ENCODE measurements at places on chromosomes 12 and 14.
A peak's percentile ranks its signal among the peaks of the same experiment; 100 is the strongest.

DNA sequence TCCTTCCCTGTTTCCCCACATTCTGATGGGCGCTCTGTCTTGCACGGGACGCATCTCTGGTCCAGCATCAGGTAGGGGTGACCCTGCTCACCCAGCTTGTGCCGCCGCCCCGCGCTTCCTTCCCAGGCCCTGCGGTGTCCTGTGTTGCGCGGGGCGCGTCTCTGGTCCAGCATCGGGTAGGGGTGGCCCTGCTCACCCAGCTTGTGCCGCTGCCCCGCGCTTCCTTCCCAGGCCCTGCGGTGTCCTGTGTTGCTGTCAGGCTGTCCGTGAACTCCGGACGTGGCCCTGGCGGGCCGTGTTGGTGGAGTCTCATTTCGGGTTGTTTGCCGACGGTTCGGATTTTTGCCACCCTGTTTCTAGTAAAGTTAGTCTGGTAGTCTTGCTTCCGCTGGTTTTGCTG is 6.8 kb downstream of the FBRSL1 start:
- no peak for DNase-seq

DNA sequence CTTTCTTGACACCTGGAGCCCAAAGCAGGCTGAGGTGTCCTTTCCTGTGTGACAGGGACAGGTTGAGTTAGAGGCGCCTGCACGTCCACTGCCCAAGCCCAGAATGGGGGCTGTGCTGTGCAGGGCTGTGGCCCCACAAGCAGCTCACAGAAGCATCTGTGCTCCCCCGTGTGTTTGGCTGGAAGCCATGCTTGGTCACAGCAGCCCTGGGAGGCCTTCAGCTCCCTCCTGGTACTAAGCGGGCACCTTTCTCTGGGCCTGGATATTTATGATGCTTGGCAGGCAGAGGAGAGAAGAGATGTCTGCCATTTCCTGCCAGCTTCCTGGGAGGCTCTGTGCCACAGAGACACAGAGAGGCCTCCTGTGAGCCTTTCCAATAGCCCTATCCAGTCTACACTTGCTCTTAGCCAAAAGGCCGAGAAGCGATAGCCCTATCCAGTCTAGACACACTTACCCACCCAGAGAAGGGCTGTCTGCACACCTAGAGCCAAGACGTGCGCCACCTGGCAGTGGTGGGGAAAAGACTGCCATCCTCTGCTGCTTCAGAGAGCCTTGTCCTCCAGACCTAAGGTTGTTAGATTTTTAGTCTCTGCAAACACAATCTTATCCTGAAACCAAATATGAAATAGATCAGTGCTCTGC is 117.4 kb downstream of the GCH1 start:
- no peak for DNase-seq

DNA sequence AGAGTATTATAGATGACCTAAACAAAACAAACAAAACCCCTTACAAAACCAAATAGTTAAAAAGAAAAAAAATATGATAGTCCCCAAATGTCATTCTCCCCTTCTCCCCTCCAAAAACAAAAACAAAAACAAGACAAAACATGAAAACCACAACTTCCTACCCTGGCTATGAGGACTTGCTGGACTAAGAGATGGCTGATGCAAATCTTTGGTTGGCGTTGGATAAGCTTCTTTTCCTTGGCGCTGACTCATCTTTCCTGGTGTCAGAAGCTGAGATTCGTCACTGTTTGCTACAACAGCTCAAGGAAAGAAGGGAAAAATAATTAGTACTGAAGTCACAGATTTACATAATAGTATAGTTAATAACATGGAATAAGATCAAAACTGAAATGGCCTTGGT is 102.5 kb upstream of the BBS10 start:
- DNase-seq: no peak

- DNase-seq: no peak
Measured at GRCh38 chr12:6528539-6529235, 5.6 kb upstream of the GAPDH start.

- no peak for DNase-seq
Measured at GRCh38 chr12:132427999-132428935, 61.7 kb upstream of the FBRSL1 start.

DNA sequence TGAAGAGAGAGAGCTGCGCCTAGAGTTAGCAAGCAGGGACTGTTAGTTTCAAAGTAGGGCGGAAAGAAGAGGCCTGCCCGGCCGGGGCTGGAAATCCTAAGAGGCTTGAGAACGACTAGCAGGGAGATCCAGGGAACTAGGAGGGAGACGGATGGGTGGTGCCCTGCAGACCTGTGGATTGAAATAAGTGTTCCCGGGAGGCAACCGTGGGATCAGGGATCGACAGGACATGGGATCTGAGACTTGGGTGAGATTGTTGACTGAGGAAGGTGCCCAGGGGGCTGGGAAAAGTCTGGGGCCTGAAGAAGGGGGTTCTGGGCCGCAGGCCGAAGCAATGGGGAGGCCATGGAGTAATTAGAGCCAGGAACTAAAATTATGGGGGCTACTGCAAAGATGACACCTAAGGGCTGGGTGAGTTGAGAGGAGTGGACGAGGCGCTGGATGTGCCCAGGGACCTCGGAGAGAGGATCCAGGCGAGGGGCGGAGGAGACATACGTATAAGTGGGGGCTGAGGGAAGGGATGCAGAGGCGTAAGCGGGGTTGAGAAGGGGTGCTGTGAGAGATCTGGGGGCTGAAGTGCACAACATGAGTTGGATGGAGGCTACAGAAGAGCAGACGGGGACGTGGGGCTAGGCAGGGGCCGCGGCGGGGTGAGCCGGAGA is 635 bp downstream of the LTA4H start:
- no peak for DNase-seq

DNA sequence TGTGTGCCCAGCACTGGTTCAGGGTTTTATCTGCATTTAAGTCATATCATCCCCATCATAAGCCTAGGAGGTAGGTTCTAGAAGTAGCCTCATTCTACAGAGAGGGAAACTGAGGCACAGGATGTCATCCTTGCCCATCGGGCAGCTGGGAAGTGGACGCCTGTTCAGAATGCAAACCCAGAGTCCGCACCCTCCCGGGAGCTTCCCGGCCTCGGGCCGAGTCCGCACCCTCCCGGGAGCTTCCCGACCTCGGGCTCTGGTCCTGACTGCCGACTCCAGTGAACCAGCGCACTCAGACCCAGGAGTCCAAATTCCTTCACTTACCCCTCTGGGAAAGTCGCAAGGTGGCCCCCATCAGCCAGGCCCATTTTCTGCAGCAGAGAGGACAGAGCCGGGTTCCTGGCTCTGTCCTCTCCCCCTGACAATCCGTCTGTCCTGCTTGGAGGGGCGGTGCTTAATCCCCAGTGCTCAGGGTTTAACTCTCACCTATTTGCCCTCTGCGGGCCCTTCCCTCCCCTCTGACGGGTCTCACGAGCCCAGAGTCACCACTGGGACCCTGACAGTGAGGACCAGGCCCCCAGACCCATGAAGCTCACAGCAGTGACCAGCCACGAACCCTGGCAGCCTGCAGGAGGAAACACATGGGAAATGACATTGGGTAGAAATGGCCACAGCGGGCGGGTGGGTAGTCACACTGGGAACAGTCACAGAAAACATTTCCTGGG is 141.9 kb downstream of the PIWIL1 start:
- no peak for DNase-seq

- no peak for DNase-seq
Measured at GRCh38 chr12:18135509-18135908, 45.5 kb upstream of the RERGL start.

GRCh38 chr12:100375038-100375735 is 18.3 kb downstream of the SLC17A8 start:
- no peak for DNase-seq

- DNase-seq: no peak
Measured at GRCh38 chr12:123243671-123244262, 10.5 kb downstream of the MTRFR start.

DNA sequence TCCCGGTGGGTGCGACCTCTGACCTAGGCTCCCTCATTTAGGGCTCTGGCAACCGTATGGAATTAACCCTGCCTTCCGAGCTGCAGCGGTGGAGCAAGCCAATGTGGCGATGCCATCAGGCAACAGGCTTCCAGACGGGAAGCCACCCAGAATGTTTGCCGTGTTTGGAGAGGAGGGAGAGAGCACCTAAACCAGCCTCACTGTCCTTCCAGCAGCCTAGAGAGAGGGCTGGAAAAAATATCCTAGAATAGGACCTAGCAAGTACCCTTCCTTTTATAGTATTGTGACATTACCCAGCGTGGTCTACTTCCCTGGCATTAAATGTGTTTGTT is 287 bp upstream of the SLC2A13 start:
- DNase-seq: no peak

DNA sequence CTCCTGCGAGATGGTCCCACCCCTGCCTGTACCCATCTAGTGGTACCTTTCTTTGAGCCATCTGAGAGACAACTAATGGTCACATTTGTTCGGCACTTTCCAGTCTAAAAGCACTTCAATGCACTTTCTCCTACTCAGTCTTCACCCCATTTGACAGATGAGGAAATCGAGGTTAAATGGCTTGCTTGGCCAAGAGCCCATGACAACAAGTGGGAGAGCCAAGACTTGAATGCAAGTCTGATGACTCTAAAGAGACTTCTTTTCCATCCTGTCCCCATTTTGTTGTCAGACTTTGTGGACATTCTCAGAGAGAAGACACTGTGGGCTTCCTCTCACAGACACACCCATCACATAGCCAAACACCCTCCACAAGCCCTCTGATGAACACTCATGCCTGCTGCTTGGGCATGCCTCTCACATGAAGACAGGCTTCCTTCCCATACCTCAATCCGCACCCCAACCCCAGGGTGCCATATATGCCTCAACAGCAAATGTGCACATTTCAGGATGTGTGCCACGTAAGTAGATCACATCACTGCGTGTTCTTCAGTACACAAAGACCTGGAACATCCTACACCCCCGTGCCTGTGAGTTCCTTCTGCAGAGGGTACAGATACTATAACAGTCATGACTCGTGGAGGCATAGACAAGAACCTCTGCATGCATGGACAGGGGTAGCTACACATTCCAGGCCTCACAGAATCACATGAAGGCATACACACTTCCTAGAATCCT is 805 bp downstream of the MYH7 start:
- no peak for DNase-seq

- no peak for DNase-seq
Measured at GRCh38 chr14:104634886-104635570, 30.5 kb upstream of the TMEM179 start.

DNA sequence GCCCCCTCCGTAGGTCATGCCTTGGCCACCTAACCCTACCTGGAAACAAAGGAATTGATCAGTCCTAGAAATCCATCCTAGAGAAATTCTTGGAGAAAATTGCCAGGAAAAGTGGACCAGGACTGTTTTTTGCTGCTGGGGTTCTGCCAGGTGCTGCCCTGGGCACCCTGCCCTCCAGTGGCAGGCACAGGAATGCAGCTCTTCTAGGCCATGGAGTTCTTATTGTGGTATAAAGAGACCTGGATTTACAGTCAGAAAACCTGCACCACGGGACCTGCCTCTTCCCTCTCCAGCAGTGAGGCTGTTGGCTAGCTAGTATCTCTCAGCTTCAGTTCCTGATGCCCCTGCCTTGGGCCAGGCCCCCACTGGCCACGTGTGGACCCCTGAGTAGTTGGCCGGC is 59.7 kb downstream of the SLC24A4 start:
- DNase-seq: no peak

GRCh38 chr12:122078141-122079032 is at the start of gene MLXIP:
Gene MLXIP (plus strand): TSS chr12:122078756. CDS start chr12:122078854, 98 bp downstream.
- DNase-seq: peak; percentile 55

- no peak for DNase-seq
Measured at GRCh38 chr12:111780166-111780565, 13.4 kb downstream of the ALDH2 start.

GRCh38 chr12:131987552-131987951 is 37.8 kb downstream of the EP400 start:
- no peak for DNase-seq

DNA sequence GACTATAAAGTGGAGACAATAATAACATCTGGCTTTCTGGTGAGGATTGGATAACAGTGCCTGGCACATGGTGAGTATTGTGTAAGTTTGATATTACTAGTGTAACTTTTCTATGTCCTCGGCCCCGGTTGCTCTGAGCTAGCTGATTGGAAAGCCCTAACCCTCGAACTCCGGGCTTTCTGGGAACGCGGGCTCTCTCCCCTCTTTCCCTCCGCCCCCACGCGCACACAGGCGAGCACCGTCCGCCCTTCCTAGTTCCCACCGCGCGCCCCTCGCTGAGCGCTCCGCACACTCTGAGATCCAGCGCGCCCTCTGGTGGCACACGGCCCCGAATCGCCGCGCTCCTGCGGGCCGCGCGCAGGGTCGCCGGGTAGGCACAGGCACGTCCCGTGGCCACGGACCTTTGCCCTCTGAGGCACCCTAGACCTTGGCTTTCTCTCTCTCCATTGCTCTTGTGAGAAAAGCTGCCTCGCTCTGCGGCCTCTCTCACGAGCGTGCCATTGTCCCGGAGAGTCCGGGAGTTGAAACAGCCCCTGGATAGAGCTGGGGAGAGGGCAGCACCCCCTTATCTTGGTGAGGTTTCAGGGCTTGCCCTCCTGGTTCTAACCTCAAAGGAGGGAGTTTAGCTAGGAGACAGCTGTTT is 23.2 kb upstream of the ESRRB start:
- DNase-seq: peak; percentile 17

DNA sequence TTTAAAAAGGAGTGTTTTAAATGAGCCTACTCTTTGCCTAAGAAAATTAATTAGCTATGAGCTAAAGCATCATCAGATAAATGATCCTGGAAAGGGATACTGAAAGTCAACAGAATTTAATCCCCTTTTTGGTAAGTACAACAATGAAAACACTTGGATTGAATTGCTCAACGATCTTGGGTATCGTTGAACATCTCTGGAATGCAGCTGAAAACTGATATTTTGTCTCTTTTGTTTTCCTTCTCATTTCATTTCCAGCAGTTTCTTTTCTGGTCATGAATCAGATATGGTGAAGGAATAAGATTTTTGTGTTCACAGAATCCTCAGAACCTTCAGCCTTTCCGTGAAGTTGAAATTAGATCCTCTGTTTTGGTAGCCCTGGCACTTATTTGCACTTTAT is 771.2 kb downstream of the FSCB start:
- DNase-seq: no peak

DNA sequence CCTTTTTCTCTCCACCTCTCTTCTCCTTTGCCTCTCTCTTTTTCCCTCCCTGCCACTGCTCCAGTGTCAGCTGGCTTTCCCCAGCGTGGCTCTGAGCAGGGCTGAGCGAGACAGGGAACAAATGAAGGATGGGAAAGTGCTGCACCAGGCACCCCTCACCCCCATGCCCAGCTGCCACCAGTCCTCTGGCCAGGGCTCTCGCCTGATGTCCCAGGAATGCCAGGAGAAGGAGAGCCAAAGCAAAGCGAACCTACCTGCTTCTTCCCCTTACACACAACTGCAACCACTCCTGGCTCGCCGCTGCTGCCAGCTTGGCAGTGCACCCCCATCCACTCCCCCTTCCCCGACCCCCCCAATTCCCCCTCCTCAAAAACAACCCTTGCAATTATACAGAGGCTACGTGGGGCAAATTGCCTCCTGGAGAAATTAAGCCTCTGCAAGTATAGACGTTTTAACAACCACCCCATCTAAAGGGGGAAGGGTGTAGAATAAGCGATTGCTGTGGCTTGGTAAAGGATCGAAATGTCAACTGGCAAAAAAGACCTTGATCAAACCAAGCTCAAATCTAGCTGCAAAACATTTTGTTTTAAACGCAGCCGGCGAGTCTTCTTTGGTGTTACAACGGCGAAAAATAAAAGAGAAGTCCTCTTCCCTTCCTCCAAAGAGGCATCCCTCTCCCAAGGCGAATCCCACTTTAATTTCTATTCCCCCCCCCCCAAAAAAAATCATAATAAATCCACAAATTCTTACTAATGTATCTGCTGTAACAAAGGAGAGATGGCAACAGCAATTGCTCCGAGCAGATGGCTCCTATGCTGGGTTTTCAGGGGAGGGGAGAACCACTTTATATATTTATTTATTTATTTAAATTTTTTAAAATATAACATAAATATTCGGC is 2.9 kb downstream of the BCL11B start:
- DNase-seq: no peak

GRCh38 chr12:81502912-81503695 is 256.0 kb downstream of the PPFIA2 start:
- DNase-seq: no peak
